RPMI8226 (cell line): ENCODE measurements at places on chromosomes 4 and X.
A peak's percentile ranks its signal among the peaks of the same experiment; 100 is the strongest.

- no peak for DNase-seq
These were observed 523 bp upstream of the BTK start for GRCh38 chrX:101386542-101386885.

DNA sequence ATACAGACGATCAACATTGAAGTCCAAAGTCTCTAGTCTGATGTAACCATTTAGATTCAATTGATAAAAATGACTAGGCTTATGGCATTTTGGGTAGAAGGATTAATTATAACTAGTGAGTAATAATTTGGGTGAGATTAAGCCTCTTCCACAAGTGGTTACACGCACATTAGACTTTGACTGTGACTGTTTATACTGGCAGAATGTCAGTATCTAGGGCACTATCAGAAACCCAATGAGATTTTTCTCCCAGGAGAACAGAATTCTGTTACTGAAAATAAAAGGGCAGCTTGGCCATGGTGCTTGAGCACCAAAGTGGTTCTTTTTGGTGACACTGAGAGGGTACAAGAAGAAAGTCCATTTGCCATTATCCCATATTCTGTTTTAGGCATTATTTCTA, 3.3 kb downstream of the PLS3 start:
- DNase-seq: no peak

DNA sequence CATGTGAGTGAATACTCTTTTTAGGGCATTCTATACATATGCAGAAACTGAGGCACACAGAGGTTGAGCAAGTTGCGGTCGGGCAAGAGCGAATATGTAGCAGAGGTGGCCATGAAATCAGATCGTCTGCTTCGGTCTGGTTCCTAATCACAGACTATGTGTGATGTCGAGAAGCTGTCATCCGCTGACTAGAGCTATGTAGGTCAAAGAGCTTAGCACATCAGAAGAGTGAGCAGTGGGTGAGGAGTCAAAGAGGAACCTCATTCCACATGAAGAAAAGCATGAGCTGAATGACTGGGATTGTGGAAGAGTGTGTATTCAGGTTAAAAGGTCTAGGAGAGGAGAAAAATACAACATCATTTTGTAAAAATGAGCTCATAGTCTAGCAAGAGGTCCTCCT, 19.0 kb downstream of the GAB3 start:
- DNase-seq: no peak

GRCh38 chr4:71006203-71006907, 12.9 kb downstream of the DCK start:
- peak; percentile 64 for DNase-seq

DNA sequence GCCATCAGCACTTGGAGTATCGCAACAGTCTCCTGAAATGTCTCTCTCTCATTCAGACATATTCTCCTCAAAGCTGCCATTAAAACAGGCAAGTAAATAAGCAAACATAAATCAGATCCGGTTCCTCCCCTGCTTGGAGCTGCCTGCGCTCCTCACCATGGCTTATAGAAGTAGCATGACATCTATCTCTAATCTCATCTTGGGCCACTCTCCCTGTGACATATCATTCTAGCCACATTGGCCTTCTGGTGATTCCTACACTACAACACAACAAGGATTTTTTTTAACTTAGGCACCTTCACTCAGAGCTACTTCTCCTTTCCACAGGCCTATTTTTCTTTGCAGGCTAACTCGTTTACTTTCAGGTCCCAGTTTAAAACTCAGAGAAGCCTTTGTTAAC, 387.9 kb downstream of the ARHGAP24 start:
- DNase-seq: no peak

DNA sequence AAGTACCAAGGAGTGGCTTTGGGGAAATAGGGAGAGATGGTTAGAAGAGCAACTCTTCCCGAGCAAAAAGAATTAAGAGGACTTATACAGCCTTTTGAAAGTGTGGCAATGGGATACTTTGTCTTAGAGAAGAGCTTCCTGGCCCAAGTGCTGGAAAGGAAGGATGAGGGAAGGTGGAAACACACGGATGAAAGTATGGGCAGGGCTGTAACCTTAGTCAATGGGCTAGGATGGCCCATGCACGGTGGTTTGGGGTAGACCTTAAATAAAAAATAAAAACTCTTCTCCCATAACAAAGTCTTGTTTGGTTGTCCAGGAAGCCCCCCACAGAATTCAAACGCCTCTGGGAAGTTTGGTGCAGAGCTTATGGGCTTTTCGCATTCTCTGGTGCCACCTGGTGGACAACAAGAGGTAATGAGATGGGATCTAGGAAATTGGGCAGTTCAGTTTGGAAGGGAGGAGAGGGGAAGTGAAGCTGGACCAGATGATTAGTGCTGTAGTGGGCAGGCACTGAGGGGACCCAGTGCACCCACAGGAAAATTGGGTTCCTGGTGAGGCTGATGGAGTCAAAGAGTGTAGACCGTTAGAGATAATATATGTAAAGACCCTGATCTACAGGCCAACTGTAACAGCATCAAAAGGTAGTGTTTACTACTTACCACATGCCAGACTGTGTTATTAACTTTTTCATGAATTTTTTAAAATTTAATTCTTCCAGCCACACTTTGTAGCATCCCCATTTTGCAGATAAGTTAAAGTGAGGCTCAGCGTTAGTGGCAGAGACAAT, 13.8 kb upstream of the ENOX2 start:
- peak; percentile 50 for DNase-seq

DNA sequence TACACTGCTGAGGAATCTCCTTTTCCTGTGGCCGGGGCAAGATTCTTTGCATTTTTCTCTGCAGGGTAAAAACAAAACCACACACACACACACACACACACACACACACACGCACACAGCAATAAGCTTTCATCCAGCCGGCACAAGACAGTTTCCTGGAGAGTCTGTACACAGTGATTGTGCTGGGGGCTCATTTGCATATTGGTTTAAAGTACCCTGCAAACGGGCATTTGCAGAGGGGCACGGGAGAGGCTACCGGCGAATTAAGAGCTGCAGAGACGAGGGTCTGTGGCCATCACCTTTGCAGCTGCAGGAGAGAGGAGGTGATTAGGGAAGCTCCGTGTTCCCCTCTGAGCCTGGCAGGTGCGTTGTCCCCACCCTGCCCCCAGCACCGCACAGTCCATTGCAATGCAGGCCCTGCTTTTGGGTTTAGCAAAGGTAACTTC, 219.9 kb downstream of the SHOX start:
- DNase-seq: peak; percentile 30

GRCh38 chrX:21373637-21374162, 518 bp upstream of the CNKSR2 start:
- no peak for DNase-seq

DNA sequence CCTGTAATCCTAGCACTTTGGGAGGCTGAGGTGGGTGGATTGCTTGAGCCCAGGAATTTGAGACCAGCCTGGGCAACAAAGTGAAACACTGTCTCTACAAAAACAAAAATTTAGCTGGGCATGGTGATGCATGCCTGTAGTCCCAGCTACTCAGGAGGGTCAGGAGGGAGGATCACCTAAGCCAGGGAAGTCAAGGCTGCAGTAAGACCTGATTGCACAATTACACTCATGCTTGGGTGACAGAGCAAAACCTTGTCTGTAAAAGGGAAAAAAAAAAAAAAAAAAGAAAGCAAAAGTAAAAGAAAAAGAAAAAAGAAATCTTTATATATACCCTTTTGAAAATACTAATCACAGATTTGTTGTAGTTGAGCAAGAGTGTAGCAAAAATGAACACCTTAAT, 801.0 kb upstream of the IGFBP7 start:
- no peak for DNase-seq

- peak; percentile 26 for DNase-seq
These were observed 760 bp downstream of the TMEM165 start for GRCh38 chr4:55396308-55397125.

GRCh38 chrX:12894074-12895030, 12.1 kb upstream of the TLR8 start:
- DNase-seq: peak; percentile 43

GRCh38 chr4:147207911-147208310, 262.2 kb upstream of the TTC29 start:
- DNase-seq: no peak

GRCh38 chrX:101745046-101745445, 85.4 kb upstream of the ARMCX2 start:
- DNase-seq: no peak

GRCh38 chr4:56195025-56195424, 192.3 kb downstream of the AASDH start:
- no peak for DNase-seq

GRCh38 chr4:17323554-17324385, 188.1 kb downstream of the QDPR start:
- no peak for DNase-seq

DNA sequence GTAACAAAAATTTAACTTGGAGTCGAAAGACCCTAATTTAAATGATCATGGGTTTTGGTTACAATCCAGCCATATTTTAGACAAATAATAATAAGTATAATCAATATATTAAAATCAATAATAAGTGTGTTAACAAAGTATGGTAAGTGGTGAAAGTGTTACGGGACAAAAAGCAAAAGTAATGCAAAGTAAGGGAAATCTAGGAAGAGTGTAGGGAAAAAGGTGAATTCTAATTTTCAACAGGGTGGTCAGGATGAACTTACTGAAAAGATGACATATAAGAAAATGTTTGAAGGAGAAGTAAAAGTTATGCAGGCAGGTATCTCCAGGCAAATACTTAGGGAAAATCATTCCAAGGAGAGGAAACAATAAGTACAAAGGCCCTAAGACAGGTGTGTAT, 32.3 kb downstream of the STX18 start:
- DNase-seq: no peak

GRCh38 chr4:148737061-148737770, 295.0 kb upstream of the NR3C2 start:
- DNase-seq: no peak

DNA sequence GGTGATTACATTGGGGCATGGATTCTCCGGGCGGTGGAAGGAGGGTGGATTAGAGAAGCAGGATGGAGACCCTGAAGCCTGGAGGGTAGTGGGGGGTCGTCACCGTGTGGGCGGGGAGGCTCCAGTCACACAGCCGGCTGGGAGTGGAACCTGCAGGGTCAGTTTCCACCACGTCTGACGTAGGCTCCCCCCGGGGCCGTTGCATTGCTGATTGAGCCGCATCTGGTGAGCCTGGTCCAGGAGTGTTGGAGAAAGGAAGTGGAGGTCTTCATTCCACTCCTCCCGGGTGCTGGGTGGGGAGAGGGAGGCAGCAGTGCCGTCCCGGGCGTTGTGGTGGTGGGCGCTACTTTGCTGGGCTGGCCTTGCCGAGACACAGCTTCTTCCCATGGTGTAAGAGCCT, 28.1 kb downstream of the TBC1D14 start:
- DNase-seq: no peak

GRCh38 chr4:105634402-105635080, 73.9 kb downstream of the INTS12 start:
- no peak for DNase-seq

GRCh38 chr4:122819708-122820449, 6.8 kb upstream of the FGF2 start:
- DNase-seq: no peak

DNA sequence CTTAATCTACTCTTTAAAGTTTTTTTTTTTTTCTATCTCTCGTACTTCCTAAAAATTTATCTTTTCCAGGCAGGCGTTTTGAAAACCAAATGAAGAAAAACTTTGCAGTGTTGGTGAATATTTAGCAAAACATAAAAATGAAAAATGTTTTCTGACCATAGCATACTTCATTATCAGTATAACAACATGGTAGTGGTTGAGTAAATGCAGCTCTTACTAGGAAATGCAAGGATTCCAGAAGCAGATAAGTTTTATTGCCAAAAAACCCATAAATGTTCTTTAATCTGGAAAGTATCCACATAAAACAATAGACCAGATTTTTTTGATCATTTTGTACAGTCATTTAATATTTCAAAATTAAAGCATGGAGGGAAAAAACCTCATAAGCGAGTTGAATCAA, 136.9 kb upstream of the GUCY1A1 start:
- no peak for DNase-seq

DNA sequence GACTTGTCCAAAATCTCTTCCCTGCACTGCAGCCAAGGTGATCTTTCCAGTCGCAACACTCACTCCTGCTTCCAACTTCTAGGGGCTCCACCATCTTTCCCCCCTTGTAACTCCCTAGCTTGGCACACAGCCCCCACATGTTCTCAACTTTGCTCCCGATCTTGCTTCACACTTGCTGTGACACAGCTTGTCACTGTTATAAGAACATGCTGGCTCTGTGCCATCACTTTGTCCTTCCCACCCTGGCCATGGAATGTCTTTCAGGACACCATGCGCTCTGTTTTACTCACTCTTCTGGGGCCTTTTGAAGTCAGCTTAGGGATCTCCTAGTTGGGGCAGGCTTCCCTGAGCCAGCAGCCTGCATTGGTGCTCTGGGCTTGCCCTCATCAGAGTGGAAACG, 2.5 kb downstream of the NSDHL start:
- no peak for DNase-seq

DNA sequence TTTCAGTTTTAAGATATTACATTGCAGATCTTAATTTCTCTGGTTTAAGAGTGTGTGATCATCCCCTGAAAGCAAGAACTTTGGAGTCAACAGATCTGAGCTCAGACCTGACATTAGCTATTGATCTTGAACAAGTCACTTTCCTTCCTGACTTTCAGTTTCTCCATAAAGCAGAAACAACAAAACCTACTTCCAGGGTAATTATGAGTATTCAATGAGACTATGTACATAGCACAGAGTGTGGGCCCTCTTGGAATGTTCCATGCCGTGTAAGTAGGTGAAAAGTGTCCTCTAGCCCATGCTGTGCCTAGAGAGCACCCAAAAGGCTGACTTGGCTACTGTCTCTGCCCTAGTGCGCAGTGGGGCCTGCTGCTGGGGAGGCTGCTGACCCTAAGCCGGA, 188.0 kb upstream of the RPL34 start:
- no peak for DNase-seq

DNA sequence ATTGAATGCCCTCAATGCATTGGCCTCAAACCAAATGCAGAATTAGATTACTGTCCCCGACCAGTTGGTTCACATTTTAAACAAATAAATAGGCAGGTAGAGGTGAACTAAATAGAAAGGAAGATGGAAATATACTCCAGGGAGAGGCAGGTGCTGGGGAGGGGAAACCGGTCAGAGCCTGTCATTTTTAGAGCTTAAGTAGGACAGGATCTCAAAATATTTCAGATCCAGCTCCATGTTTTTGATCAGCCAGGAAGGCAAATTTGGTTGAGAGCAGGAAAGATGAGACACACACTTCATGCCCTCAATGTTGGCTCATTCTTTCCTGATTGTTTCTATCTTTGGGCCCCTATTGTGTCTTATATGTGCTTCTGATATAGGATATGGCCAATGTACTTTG, 206.7 kb downstream of the SHROOM3 start:
- no peak for DNase-seq

- no peak for DNase-seq
These were observed 322.7 kb downstream of the PDHA2 start for GRCh38 chr4:96162636-96163035.

- no peak for DNase-seq
These were observed 38.0 kb upstream of the COX7B2 start for GRCh38 chr4:46946919-46947536.

- DNase-seq: no peak
These were observed 82.9 kb downstream of the NFKB1 start for GRCh38 chr4:102584091-102584490.

- no peak for DNase-seq
These were observed at the start of gene COL25A1 for GRCh38 chr4:109302361-109303139. COL25A1 (minus strand) TSS chr4:109302658.

- DNase-seq: no peak
These were observed 369.4 kb upstream of the CNKSR2 start for GRCh38 chrX:21004835-21005234.
